Esophagus (tissue), 2 donors: ENCODE measurements at places on chromosomes 11 and 22. TPM values are rescaled to one million over a fixed set of nuclear protein-coding genes. Genes with fewer than 3 reads are reported as not detected.

Gene CCDC87
- polyA plus RNA-seq, result 0.12 TPM

Gene APOBEC3B
- polyA plus RNA-seq, result 4.6 TPM

Gene CDC42EP1
- 64.3 TPM for polyA plus RNA-seq

Gene MRPL21
- 63.0 TPM for polyA plus RNA-seq

Gene TMPRSS5
- 0.18 TPM for polyA plus RNA-seq

Gene CD3G
- 0.24 TPM for polyA plus RNA-seq

Gene ACTN3
- polyA plus RNA-seq, result 0.02 TPM

Gene TYR
- polyA plus RNA-seq, result not detected

Gene RHOD
- 194 TPM for polyA plus RNA-seq

Gene KRTAP5-1
- not detected for polyA plus RNA-seq

Gene MS4A4E
- 0.37 TPM for polyA plus RNA-seq

Gene OR51B4
- polyA plus RNA-seq, result not detected

Gene CCDC116
- 0.25 TPM for polyA plus RNA-seq

Gene OR5L2
- polyA plus RNA-seq, result not detected

Gene PHOX2A
- not detected for polyA plus RNA-seq

Gene OR52I1
- polyA plus RNA-seq, result not detected

Gene OR51E2
- 0.02 TPM for polyA plus RNA-seq

Gene OR2AG1
- not detected for polyA plus RNA-seq

Gene WNT7B
- polyA plus RNA-seq, result 6.6 TPM

Gene MUC2
- polyA plus RNA-seq, result not detected
